Vein endothelial cell (primary cell): ENCODE measurements at places on chromosomes 6 and 20. TPM values are rescaled to one million over a fixed set of nuclear protein-coding genes. Genes with fewer than 3 reads are reported as not detected.

The DUSP22 gene
- 30.4 and 37.5 TPM in 2 replicates for total RNA-seq

The RNF217 gene
- 23.4 and 24.2 TPM in 2 replicates for total RNA-seq

The DNMT3B gene
- 3.3 and 3.7 TPM in 2 replicates for total RNA-seq

The CCDC170 gene
- total RNA-seq, result under 0.01 and 0.57 TPM in 2 replicates

The SLC32A1 gene
- total RNA-seq, result not detected in 2 replicates

The AAR2 gene
- 30.1 and 31.4 TPM in 2 replicates for total RNA-seq

The TIAM2 gene
- 9.7 and 15.4 TPM in 2 replicates for total RNA-seq

The TGM3 gene
- total RNA-seq, result not detected in 2 replicates

The PLG gene
- not detected in 2 replicates for total RNA-seq

The BMP6 gene
- 163 and 246 TPM in 2 replicates for total RNA-seq

The SLC16A10 gene
- total RNA-seq, result not detected in 2 replicates

The UNC5CL gene
- not detected in 2 replicates for total RNA-seq

The GSTA4 gene
- total RNA-seq, result 13.7 and 14.9 TPM in 2 replicates

The CRISP2 gene
- total RNA-seq, result not detected in 2 replicates

The MEP1A gene
- total RNA-seq, result not detected in 2 replicates
